Hypothalamus (tissue), 51 donors: ENCODE measurements at places on chromosomes 7 and 10.
A peak's percentile ranks its signal among the peaks of the same experiment; 100 is the strongest.

GRCh38 chr10:125236091-125236490, 75.7 kb upstream of the CTBP2 start:
- no peak for DNase-seq

- no peak for DNase-seq
These were observed 15.4 kb upstream of the GIMAP8 start for GRCh38 chr7:150435047-150435389.

- no peak for DNase-seq
These were observed 541.3 kb downstream of the LRMDA start for GRCh38 chr10:75972491-75973276.

DNA sequence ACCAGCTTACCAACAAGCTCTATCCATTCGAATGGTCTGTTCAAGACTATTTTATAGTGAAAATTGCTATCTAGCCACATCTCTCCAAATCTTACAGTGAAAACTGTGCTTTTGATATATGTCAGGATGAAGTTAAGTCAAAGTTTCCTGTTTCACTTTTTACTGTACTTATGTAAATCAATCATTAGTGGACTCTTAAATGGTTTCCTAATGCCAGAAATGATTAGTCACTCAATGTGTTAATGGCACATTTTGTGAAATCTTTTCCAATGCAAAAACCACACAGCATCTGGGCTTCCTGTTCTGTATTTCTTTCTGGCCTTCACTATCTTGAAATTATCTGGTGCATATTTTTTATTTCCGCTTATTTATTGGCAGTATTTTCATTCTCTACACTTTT, 87.3 kb upstream of the STEAP1B start:
- no peak for DNase-seq

GRCh38 chr10:19789607-19790006, 26.6 kb upstream of the PLXDC2 start:
- no peak for DNase-seq

DNA sequence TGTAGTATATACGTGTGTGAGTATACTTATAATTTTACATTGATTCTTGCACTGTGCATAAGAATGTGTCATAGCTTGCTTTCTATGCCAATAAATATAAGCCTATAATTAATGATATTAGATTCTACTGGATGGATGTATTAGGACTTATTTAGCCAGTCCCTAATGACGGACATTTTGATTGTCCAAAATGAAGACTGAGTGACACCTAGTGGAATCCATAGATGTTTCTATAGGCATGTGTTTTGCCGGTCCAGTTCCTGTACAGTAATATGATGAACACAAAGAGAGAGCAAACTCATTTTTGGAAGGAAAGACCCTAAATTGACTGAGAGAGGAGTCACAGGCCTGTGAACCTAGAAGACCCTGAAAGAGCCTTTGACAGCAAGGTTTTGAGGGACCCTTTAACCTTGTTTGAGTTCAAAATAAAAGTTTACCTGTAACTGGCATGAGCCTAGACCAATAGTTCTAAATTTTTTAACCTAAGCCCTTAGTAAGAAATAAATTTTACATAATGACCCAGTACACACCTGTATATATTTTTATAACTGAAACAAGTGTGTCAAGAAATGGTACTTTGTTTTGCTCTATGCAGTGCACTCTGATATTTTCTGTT, 42.4 kb upstream of the AGBL3 start:
- DNase-seq = no peak

DNA sequence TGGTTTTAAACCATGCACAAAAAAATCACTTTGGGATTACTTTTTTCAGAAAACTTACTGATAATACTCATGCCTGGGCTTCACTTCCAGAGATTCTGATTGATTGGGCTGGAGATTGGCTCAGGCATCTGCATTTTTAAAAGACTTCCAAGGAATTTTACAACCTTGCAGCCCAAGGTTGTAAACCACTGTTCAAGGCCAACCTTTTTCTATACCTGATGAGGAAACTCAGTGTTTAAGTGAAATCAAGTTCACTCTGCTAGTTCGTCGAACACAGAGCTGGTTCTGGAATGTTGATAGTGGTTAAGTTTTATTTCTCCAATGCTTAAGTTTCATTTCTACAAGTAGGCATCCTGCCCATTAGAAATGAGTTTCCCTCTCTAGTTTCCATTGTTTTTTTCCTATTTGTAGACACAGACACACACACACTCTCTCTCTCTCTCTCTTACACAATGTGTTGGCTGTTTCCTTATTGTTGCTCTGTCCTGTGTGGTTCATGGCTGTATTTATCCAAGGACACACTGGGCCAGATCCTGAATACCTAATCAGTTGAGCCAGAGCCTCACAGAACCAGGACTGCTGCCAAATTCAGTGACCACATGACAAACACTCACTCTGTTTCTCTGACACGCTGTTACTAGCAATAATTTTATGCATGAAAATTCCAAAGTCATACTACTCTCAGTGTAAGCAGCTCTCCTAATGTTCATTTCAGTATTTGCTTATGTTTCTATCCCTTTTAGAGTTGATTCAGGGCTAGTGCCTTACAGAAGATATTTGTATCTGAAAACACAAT, 3.7 kb upstream of the IFIT1B start:
- no peak for DNase-seq

GRCh38 chr7:37698276-37698675, 14.7 kb downstream of the GPR141 start:
- DNase-seq = no peak

- DNase-seq = no peak
These were observed 7.1 kb upstream of the ITGB8 start for GRCh38 chr7:20323595-20323994.

DNA sequence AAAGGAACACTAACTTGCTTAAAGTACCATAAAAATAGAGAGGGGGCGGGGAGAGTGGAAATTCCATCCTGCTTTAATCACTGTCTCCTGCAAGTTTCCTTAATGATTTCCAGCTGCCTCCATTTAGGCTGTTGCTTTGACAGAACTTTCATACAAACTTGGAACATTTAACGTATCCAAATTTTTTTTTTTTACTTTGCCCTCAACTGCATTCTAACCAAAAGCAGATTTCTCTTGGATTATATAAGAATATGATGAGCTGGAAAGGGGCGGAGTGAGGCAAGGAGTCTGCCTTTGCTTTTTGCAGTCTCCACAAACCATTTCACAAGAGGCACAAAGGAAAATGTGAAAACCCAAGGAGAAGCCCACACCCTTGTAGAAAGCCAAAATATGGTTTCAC, 46.6 kb upstream of the COL1A2 start:
- no peak for DNase-seq

DNA sequence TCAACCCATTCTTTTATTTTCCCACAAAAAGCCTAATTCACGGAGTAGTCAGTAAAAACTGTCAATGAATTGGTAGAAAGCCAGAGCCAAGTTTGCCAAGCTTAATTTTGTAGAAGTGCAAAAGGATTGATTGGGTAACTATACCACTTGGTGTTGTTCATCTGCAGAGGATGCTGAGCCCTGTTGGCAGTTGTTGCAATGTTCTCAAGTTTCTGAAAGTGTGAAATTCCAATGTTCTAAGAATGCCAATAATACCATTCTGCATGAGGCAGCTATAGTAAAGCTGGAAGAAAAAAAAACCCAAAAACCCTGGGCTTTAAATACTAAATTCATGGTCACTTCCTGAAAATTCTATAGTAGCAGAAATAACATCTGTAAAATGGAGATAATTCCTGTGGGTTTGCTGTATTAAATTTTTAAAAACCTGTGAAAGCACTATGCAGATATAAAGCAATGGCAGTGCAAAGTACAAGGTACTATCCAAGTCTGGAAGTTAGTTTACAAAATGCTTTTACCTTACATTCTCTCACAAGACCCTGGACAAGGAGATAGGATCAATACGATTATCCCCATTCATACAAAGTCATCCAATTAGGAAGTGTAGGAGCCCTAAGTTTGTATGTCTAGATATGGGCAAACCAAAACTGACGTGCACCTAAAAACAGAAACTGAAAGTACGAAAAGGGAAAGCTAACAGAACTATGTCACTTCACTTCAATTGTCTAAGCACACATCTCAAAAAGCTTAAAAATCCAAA, 6.0 kb upstream of the PON1 start:
- DNase-seq = no peak

DNA sequence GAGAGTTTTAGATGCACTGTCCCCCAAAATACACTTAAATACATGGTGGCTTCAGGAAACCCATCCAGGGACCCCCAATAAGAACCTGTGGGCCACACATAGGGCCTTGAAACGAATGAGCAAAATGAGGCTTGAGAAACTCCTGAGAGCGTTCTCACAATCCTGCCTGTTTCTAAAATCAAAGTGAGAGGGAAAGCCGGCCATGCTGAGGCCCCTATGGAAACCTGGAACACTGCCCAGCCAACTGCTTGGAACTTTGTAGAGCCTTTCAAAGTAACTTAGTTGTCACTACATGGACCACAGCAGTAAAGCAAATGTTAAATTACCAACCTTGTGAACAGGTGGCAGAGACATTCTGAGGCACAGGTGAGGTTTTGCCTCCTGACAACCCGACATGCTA, 13.4 kb downstream of the SGMS1 start:
- peak; percentile 40 for DNase-seq

- no peak for DNase-seq
These were observed 496.6 kb downstream of the AUTS2 start for GRCh38 chr7:70094831-70095230.

DNA sequence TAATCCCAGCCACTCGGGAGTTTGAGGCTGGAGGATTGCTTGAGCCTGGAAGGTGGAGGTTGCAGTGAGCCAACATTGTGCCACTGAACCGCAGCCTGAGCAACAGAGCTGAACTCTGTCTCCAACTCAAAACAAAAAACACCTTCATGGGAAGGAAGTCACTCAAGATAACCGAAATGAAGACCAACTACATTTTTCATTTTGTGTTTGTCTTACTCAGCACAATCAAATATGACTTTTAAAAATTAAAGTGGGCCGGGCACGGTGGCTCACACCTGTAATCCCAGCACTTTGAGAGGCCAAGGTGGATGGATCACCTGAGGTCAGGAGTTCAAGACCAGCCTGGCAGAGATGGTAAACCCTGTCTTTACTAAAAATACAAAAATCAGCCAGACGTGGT, 40.0 kb downstream of the CREM start:
- DNase-seq = no peak

GRCh38 chr7:36600869-36601530, 123.3 kb downstream of the AOAH start:
- no peak for DNase-seq

DNA sequence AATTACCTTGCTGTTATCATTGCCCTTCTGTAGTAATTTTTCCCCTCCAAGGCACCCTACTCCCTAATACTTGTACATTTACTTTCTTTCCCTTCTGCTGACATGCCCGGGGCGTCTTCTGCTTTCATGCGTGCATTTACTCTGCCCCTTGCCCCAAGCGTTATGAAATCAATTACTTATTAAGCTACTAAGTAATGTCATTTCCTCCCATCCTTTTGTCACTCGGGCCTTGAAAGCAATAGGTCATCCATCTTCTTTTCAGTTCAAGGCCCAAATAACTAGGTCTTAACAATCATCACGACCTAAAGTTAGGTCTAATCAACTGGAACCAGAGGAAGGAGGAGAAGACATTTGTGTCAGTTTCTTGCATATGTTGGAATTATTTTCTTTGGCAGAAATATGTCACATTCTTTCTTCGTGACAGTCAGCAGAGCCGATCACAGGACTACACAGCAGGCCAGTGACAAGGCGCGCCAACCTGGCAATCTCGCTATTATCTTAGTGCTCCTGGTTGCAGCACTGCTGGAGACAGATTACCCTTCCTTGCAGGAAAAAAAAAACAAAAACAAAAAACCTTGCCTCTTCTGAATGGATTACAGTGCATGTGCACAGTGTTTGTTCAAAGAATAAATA, 179.2 kb downstream of the RELN start:
- no peak for DNase-seq
